NCI-H2081 treated with DMSO at 0.1 percent for 48 hours (cell line): ENCODE measurements at places on chromosomes 4 and X.

GRCh38 chr4:105990933-105991332 is 95.7 kb downstream of the NPNT start:
- no peak for DNase-seq

DNA sequence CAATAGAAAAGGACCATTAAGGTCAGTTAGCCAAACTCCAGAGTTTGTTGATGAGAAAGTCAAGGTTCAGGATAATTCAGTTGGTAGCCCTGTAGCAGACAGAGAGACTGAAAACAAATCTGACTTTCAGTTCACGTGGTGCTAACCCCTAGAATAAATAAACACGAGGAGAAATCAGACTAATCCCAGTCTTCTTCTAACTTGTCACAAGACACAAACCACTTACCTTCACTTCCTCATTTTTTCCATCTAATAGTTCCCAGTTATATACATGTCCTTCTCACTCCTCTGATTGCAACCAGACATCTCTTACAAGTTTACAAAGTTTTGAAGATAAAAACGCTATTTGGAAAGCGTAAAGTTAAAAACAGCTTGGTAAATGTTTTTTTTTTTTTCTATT is 7.7 kb downstream of the TLR7 start:
- DNase-seq, result no peak

DNA sequence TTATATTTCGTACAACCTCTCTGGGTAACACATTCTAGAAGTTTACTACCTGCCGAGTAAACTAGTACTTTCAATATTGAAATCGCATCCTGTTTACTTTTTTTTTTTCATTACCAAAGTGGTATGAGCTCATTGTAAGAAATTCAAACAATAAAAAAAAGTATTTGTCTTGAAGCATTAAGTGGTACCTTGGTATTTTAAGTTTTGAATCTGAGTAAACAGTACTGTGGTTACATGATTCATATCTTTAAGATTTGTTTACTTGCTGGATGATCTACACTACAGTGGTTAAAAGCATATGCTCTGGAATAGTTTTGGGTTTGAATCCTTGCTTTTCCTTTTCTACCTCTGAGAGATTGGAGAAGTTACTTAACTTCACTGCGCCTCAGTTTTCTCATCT is 3.8 kb upstream of the MMGT1 start:
- no peak for DNase-seq

- DNase-seq, result no peak
Observed at GRCh38 chr4:123833171-123833643, 436.6 kb downstream of the SPRY1 start.

DNA sequence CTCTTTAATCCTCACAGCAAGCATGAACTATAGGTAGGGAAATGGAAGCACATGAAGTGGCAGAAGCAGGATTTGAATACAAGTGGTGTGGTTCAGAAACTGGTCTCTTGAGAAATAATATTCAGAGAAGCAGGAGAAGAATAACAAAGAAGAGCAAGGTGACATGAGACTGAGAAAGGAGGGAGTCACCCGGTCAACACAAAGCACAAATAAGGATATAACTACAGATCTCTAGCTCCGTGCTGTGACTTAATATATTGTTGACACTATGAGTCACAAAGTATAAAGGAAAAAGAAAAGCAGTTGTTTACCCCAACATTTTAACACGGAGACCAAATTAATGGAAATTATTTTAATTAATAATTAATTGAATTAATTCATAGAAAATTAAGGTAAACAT is 204.5 kb downstream of the CPE start:
- DNase-seq, result no peak

- DNase-seq, result no peak
Observed at GRCh38 chr4:76453232-76453631, 18.2 kb downstream of the SHROOM3 start.

DNA sequence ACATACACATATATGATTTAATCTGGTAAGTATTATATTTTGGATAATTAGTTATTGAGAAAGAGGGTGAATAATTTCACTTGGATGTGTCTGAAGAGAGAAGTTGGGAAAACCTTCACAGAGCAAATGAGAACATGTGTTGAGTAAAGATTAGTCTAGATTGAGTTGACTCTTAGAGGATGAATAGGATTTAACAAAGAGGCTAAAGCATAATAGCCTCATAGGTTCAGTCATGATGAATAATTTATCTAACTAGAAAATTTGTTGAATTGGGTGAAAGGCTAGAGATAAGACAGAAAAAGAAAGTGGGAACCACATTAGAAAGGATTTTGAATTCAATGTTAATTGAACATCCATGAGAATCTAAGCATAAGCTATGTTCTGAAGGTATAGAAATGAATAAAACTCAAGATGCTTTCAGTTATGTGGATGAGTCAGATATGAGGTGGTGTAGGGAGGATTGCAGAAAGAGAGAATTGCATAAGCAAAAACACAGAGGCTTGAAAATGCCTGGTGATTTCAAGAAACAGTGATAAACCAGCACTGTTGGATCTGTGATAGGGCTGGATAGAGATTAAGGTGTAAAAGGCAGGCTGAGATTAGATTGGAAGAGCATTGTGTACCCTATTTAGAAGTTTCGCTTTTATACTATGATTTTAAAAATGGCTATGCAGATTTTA is 207.6 kb upstream of the NR3C2 start:
- no peak for DNase-seq
